T-helper 17 cell (primary cell): ENCODE measurements at places on chromosomes 2 and 18. TPM values are rescaled to one million over a fixed set of nuclear protein-coding genes. Genes with fewer than 3 reads are reported as not detected.

DNA sequence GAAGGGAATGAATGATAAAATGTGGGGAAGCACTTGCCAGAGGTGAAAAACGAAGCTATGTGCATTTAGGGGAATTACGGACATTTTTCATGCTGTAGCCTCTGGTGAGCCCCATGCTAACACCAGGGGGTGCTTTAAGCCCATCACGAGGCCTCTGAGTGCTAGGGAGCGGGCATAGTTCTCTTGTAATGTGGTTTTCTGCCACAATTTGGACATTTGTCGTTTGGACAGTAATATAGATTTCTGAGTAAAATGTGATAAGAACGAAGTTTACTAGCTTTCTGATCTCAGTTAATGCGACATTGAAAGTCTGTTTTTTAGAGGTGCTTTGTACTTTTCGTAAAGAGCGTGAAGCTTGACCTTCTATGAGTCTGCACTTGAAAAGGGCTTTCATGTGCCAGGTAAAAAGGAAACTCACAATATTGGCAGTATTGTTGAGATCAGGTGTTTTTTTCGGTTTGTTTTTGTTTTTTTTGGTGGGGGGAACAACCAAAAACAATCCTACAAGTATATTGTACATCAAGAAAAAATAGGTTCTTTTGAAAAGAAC, 50.6 kb downstream of the TRAF3IP1 start:
- H3K36me3 ChIP-seq = peaks cover 8% of the 10 kb centered on the region
- H3K27ac ChIP-seq = no peak overlapping the region
- H3K27me3 ChIP-seq = no peaks in the 10 kb centered on the region
- DNase-seq = peak; percentile 19
- no peak overlapping the region for H3K4me3 ChIP-seq
- H3K4me1 ChIP-seq = peaks cover 15% of the 10 kb centered on the region

- H3K27me3 ChIP-seq = peaks cover 4% of the 10 kb centered on the region
- peaks cover 13% of the 10 kb centered on the region for H3K36me3 ChIP-seq
- no peak for DNase-seq
- H3K4me1 ChIP-seq = peaks cover 35% of the 10 kb centered on the region
- H3K27ac ChIP-seq = peak overlapping the region; percentile 100
- H3K4me3 ChIP-seq = peak overlapping the region; percentile 98
Measured at GRCh38 chr2:70247364-70248180, 856 bp downstream of the TIA1 start.

DNA sequence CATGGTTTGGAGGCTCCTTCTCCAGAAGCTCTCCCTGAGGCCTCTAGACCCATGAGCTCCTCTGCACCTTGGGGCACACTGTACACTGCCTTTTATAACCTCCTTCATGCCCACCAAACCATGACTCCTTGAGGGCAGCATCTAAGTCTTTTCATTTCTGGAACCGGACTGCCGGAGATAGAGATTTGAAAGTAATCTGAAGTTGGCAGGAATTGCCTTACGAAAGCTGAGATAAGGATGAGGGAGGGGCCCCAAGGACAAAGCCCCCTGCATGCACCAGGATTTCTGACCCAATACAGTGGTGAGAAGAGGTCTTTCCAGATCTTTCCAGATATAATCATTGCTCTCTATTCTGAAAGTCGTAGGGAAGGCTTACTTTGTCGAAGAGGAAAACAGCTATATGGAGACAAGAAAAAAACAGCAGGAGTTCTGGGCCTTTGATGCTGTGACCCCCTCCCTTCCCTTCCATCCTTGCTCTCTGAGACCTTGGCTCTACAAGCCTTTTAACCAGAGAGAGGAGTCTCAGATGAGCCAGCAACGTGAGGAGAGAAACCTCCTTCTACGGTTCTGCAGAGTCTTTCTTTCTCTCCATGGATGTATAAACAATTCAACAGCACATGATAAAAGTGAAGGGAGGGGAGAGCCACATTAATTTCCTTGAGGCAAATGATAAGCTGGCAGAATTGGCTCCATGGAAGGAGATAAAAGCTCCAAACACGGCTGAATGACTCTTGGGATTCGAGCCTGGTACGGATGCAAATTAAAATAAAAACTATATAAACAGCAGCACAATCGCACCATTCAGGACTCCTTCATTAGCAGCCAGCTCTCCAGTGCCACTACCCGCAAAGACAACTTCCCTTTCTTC, 88.0 kb upstream of the RTN4 start:
- DNase-seq = no peak
- H3K27me3 ChIP-seq = no peaks in the 10 kb centered on the region
- H3K4me3 ChIP-seq = no peak overlapping the region
- H3K36me3 ChIP-seq = no peaks in the 10 kb centered on the region

- no peaks in the 10 kb centered on the region for H3K36me3 ChIP-seq
- H3K27ac ChIP-seq = peak overlapping the region; percentile 85
- H3K4me1 ChIP-seq = peaks cover 16% of the 10 kb centered on the region
Measured at GRCh38 chr2:48532824-48533223, 2.9 kb downstream of the STON1 start.

GRCh38 chr2:30306522-30306921, 75.2 kb downstream of the LBH start:
- no peak overlapping the region for H3K27ac ChIP-seq
- H3K27me3 ChIP-seq = no peaks in the 10 kb centered on the region
- no peak for DNase-seq
- peaks cover 5% of the 10 kb centered on the region for H3K4me1 ChIP-seq
- H3K4me3 ChIP-seq = no peak overlapping the region

DNA sequence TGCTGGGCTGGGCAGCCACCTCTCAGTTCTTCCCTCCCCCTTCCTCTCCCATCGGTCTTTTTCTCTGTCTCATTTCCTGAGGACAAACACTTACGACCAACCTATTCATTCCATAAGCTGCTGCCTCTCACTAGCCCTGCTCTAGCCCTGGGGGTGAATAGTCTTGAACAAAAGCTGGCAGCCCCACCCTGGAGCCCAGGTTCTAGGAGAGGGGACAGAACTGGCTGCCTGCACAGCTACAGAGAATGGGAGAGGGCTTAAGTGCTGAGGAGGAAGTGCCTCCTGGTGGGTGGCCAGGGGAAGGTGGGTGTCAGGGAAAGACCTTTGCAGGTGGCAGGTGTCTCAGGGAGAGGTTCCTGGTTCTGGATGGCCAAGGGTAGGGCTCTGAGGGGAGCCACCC, 22.8 kb downstream of the ANO7 start:
- H3K27ac ChIP-seq = no peak overlapping the region
- peaks cover 4% of the 10 kb centered on the region for H3K4me1 ChIP-seq
- no peaks in the 10 kb centered on the region for H3K36me3 ChIP-seq
- no peak overlapping the region for H3K4me3 ChIP-seq
- H3K27me3 ChIP-seq = no peaks in the 10 kb centered on the region
- DNase-seq = no peak

DNA sequence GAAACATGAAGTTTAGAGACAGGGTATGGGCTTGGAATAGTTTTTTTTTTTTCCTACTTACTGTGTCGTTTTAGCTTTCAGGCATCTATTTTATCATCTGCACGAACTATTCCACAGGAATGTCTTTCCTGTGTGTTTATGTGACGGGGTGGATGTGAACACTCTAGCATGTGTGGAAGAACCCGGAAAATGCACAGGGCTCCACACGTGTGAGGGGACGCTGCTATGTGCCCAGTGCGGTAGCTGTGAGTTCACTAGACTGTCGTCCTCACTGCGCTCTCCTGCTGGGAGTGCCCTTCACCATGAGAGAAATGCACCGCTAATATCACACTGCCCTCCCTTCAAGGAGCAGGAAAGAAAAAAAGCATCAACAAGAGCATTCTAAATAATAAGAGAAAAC, 250.8 kb upstream of the PXDN start:
- no peak for DNase-seq
- H3K27me3 ChIP-seq = peaks cover 35% of the 10 kb centered on the region
- no peaks in the 10 kb centered on the region for H3K36me3 ChIP-seq
- peaks cover 6% of the 10 kb centered on the region for H3K4me1 ChIP-seq
- peak overlapping the region; percentile 41 for H3K27ac ChIP-seq

- no peaks in the 10 kb centered on the region for H3K4me1 ChIP-seq
- no peak overlapping the region for H3K27ac ChIP-seq
- H3K36me3 ChIP-seq = no peaks in the 10 kb centered on the region
- H3K4me3 ChIP-seq = no peak overlapping the region
- H3K27me3 ChIP-seq = peaks cover 34% of the 10 kb centered on the region
Measured at GRCh38 chr2:41707790-41708451, 339.9 kb upstream of the PKDCC start.

- DNase-seq = no peak
- H3K4me1 ChIP-seq = peaks cover 6% of the 10 kb centered on the region
- H3K27ac ChIP-seq = no peak overlapping the region
- H3K27me3 ChIP-seq = peaks cover 7% of the 10 kb centered on the region
- peaks cover 6% of the 10 kb centered on the region for H3K36me3 ChIP-seq
Measured at GRCh38 chr2:102181376-102181775, 5.4 kb upstream of the IL1RL2 start.

- no peak overlapping the region for H3K27ac ChIP-seq
- H3K27me3 ChIP-seq = no peaks in the 10 kb centered on the region
- H3K4me1 ChIP-seq = no peaks in the 10 kb centered on the region
- H3K36me3 ChIP-seq = no peaks in the 10 kb centered on the region
- H3K4me3 ChIP-seq = no peak overlapping the region
- no peak for DNase-seq
Measured at GRCh38 chr18:78246588-78246987, 733.0 kb upstream of the SALL3 start.

DNA sequence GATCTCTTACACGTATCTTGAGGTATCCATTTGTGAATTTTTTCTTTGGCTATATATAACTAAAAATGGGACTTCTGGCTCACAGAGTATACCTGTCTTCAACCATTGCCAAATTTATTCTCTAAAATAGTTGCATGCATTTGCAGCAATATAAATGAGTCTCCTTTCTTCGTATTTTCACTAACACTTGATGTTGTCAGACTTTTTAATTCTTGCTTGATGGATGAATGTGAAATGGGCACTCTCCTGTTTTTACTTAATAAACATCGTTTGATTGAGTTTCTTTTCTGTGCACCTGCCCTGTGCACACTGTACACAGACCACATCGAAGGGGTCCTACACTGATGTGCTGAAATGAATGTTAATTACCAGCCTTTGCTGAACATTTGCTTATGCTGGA, 121.8 kb downstream of the DDX1 start:
- no peak for DNase-seq
- no peaks in the 10 kb centered on the region for H3K36me3 ChIP-seq
- H3K27me3 ChIP-seq = peaks cover 20% of the 10 kb centered on the region
- peaks cover 2% of the 10 kb centered on the region for H3K4me1 ChIP-seq

DNA sequence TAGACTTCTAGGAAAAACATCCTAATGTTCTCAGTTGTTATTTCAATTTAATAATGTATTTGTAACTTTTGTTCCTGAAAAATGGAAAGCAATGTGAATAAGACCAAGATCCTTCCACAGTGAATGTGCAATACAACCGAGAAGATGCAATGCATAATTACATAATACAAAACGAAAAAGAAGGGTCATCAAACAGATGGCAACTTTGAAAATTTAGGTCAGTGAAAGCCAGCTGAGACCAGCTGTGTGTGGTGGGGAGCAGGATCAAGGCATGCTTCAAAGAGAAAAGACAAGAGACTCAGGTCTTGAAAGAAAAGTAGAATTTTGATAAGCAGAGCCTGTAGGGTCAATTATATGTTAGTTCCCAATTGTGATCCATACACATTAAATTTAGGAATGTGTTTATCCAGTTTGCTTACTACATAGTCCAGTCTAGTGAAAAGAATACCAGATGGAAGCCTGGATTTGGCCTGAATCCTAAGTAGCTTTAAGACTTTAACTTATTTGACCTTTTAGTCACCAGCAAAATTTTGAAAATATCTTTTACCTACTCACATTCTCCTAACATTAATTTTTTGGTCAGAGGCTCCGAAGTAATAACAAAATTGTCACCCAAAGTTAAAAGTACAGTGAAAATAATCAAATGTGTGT, 93.7 kb downstream of the COBLL1 start:
- DNase-seq = no peak
- H3K27me3 ChIP-seq = no peaks in the 10 kb centered on the region
- no peak overlapping the region for H3K27ac ChIP-seq
- H3K36me3 ChIP-seq = no peaks in the 10 kb centered on the region
- no peak overlapping the region for H3K4me3 ChIP-seq

- H3K36me3 ChIP-seq = no peaks in the 10 kb centered on the region
- H3K27ac ChIP-seq = no peak overlapping the region
- no peaks in the 10 kb centered on the region for H3K4me1 ChIP-seq
Measured at GRCh38 chr2:223046470-223047040, 5.4 kb upstream of the KCNE4 start.

DNA sequence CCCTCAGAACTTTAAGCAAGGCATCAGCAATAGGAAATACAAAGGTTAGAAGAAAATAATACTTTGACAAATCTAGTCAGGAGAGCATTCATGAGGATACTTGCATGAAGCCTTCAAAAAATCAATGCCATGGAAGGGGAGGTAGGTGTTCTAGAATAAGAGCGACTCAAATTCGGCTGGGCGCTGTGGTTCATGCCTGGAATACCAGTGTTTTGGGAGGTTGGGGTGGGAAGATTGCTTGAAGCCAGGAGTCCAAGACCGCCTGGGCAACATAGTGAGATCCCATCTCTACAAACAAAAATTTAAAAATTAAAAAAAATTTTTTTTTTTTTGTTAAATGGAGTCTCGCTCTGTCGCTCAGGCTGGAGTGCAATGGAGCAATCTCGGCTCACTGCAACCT, 21.8 kb downstream of the GBX2 start:
- no peak overlapping the region for H3K27ac ChIP-seq
- no peak for DNase-seq
- no peaks in the 10 kb centered on the region for H3K4me1 ChIP-seq
- H3K4me3 ChIP-seq = no peak overlapping the region
- H3K27me3 ChIP-seq = peaks cover 32% of the 10 kb centered on the region

GRCh38 chr2:241984658-241985057, 115.1 kb downstream of the RTP5 start:
- H3K4me3 ChIP-seq = no peak overlapping the region
- DNase-seq = no peak
- no peaks in the 10 kb centered on the region for H3K36me3 ChIP-seq
- no peaks in the 10 kb centered on the region for H3K27me3 ChIP-seq
- peaks cover 8% of the 10 kb centered on the region for H3K4me1 ChIP-seq
- H3K27ac ChIP-seq = peak overlapping the region; percentile 95

- H3K36me3 ChIP-seq = no peaks in the 10 kb centered on the region
- H3K27me3 ChIP-seq = peaks cover 27% of the 10 kb centered on the region
- no peak for DNase-seq
- no peak overlapping the region for H3K4me3 ChIP-seq
- H3K4me1 ChIP-seq = peaks cover 28% of the 10 kb centered on the region
Measured at GRCh38 chr18:48452861-48453323, 43.7 kb upstream of the ZBTB7C start.

Gene KCNJ3
- not detected for total RNA-seq

Gene UGGT1
- total RNA-seq = 51.2 TPM

Gene UGT1A9
- not detected for total RNA-seq

Gene REG1B
- total RNA-seq = not detected

Gene UPP2
- total RNA-seq = not detected

Gene MREG
- total RNA-seq = 6.6 TPM

Gene CYS1
- not detected for total RNA-seq
